Uterus (tissue), 4 donors: ENCODE measurements at places on chromosomes 1 and 21.

DNA sequence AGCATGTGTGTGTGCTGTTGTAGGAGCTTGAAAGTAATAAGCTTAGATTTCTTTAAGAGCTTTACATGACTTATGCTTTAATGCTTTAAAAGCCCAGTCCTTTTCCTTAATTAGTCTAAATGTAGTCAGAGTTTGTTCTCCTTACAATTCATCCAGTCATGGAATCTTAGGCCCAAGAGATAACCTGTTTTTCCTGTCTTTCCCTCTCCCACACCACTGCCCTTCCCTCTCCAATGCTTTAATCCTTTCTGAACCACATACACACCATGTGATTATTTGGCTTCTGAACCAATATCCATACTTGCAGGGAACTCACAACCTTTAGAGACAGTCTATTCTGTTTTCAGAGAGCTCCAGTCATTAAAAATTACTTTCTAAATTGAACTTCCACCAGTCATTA is 37.6 kb downstream of the ALG6 start:
- no peak for DNase-seq

DNA sequence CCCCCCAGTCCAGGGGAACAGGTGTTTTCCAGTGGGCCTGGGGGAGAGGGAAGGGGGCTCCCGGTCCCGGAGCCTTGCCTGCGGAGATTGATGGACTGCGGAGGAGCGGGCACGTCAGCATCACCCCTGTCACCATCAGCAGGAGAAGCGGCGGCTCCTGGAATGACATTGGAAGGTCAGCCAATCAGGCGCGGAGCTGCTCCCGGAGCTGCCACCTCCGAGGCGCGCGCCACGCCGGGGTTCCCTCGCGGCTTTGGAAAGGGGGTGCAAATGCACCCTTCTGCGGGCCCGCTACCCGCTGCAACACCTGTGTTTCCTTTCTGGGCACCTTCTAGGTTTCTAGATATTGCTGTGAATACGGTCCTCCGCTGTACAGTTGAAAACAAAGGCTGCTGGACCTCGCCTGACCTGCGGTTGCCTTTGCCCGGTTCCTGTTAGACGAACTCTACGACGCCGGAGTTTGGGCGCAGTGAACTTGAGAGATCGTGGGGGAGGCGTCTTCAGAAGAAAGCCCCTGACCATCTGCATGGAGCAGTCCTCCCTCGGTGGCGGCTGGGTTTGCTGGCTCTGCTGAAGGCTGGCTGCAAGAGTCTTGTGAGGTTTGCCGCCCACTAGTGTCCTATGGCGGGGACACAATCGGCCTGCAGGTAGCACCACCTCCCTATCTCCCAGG is 5.3 kb downstream of the DSCAM start:
- no peak for DNase-seq

DNA sequence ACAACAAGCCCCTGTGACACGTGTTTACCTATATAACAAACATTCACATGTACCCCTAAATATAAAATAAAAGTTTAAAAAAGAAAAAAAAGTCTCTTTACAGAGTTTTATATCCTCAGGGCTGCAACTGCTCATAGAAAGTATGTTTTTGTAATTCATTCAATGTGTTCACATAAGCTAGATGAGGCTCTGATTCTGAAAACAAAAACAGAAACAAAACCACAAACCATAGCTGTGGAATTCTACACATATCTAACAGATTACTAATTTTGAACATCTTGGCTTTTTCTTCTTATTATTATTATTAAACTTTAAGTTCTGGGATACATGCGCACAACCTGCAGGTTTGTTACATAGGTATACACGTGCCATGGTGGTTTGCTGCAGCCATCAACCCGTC is 579.6 kb upstream of the ZRANB2 start:
- no peak for DNase-seq

- no peak for DNase-seq
These were observed 127.6 kb upstream of the C1orf105 start for GRCh38 chr1:172292840-172293239.

DNA sequence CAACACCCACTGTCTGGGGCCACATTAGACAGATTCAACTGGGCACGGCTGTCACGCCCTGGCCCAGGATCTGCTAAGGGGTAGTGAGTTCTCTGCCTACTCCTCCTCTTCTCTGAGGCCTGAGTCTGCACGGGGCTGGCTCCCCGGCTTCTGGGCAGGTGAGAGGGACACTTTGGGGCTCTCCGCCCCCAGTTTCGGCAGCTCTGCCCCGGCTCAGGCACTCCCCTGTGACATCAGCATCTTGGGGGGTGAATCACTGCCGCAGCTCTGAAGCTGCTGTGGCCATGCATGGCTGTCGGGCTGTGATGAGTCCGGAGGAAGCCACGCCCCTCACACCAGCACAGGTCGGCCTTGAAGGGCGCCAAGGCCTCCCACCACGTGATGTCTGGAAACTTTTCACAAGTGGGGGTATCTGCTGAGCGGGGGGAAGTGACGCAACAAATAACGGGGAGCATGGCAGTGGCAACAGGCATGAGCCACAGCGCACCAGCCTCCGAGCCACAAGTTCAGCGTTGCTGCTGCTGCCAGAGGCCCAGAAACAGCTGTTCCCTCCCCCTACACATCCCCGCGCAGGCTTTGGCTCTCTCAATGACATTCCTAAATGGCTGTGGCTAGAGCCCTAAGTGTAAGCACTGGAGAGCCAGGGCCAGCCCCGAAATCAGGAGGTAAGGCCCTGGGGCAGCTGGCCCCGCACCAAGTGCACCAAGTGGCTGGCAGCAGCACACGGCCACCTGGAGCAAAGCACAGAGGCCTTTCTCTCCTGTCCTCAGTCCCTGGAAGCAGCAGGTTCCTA is 26.3 kb downstream of the ZBTB17 start:
- peak; percentile 94 for DNase-seq

- DNase-seq = no peak
These were observed 81.8 kb upstream of the KLHDC7A start for GRCh38 chr1:18398791-18399530.

- DNase-seq = no peak
These were observed 2.1 kb downstream of the GNAT2 start for GRCh38 chr1:109617291-109617801.

GRCh38 chr1:101632548-101633272 is 364.0 kb downstream of the OLFM3 start:
- no peak for DNase-seq

GRCh38 chr1:228837032-228837431 is 101.8 kb downstream of the RHOU start:
- no peak for DNase-seq

DNA sequence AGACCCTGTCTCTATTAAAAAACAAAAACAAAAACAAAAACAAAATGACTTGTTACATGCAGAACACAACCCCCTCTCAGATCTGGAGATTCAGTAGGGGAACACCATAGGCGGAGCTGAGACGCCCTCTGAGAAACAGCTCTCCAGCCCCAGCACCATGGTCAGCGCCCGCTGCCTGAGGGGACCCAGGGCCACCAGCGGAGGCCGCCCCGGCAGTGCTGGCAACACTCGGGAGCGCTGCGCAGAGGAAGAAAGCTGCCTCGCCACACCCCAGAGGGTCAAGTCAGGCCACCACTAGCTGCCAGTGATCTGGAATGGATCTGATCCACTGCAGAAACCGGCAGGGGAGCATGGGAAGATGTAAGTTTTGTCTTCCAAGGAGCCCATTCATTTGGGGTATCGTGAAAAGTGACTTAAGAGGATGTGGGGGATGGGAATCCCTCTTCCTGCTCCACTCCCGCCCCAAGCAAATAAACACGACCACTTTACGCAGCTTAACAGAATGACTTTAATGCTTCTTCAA is 3.1 kb downstream of the ACTA1 start:
- DNase-seq = no peak
